ENCODE measurements at places on chromosomes 16 and 17.

DNA sequence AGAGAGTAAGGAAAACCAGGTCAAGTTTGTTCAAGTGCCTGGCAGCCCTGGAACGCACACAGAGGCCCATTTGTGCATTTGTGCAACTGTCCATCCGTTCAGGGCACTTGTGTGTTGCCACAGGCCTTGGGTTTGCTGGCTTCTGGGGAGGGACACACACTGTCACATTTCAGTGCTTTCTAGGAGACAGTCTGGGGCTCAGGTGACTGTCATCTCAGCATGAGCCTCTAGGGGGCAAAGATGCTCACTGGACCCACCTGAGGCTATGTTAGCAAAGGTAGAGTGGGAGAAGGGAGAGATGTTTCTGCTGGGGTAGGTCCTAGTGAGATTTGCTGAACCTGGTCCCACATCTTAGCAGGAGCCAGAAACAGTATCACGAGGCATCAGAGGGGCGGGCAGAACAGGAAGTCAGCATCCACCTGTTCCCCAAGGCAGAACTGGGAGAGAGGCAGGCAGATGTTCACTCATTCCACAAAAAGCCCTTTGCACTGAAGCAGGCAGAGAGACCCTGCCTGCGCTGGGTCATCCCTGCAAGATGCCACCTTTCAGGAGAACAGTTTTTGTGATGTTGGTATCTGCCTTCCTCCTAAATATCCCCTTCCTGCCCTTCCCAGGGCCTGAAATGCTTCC is 48.5 kb downstream of the RAI1 start:
- DNase-seq: no peak

DNA sequence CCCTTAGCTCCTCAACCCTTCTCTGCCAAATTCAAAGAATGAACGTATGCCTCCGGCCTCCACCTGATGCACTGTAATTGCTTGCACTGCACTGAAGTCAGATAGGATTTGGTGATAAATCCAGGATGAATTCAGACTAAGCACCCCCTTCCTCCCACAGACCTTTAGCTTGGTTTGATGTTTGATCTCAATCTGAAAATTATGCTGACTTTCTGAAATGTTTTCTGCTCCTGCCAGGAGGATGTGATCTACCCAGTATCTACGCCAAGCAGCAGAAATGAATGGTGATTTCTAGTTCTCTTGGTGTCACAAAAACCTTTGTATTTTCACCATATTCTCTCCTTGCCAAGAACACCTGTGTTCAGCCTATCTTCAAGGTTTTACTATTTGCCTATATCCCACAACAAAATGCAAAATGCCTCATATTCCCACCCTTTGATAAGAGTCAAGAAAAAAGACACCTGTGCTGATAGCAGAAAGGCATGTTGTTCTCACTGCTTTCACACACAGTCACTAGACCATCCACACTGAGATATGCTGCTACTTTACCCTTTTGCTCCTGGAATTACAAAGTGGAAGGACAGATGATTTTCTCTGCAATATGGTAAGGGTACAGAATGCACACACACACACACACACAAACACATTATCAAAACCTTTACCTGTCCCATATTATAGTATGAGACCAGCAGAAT is 14.7 kb downstream of the RFFL start:
- DNase-seq: no peak

DNA sequence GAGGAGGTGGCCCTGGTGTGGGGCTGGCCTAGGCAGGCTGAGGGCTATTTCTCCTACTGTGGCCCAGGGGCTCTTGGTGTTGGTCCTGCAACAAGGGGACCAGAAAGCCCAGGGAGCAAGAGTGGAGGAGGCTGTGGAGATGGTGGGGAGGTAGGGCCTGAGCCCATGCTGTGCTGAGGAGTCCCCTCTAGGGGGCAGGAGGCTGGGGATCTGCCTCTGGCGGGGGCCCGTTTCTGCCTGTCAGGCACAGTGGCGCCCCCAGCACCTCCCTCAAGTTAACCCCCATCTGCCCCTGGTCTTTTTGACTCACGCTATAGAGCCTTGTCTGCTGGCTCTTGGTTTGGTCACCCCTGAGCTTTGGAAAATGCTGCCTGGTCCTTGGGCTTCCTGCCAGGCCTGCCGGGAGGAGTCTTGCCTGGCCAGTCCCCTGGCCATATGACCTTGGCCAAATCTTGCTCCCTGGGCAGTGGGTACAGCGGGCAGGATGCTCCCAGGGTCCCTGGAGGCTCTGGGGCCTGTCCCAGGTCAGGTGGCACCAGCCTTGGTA is 5.9 kb downstream of the BAIAP2 start:
- DNase-seq: no peak

DNA sequence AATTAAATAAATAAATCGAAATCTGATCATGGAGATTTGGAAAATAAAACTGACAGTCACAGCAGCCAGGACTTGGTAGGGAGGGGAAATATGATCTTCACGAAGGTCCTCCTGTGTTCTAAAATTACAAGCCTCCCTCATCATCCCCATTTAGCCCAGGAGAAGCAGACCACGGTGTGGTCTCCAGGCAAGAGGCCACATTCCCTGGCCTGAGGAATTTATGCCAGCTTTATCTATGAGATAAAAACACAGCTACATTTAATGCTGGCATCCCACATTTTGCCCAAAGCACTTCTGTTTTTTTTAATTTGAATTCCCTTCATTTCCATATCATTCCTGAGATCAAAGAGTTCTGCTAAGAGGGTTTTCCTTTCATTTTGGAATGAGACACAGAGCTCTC is 43.2 kb downstream of the ABCC12 start:
- no peak for DNase-seq

DNA sequence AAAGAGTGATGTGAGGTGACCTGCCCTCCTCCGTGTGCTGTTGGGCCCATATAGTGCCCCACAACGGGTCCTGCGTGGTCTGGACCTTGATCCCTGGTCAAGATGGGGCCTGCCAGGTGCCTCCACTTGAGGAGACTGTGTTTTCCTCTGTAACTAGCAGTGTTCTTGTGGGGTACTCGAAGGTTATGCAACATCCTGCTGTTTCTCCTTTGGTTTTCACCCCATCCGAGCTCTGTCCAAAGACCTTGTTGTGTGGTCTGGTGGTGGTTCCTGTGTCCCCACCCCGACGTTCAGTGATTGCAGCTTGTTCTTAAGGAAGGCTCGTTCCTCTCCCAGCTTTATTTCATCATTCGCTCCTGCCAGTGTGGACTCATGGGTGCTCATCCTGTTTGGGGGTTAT is 38.7 kb upstream of the ZNF750 start:
- DNase-seq: no peak

GRCh38 chr17:15503731-15504130 is 36.3 kb upstream of the CDRT4 start:
- no peak for DNase-seq

- no peak for DNase-seq
Measured at GRCh38 chr16:85061566-85061965, 34.0 kb downstream of the KIAA0513 start.

DNA sequence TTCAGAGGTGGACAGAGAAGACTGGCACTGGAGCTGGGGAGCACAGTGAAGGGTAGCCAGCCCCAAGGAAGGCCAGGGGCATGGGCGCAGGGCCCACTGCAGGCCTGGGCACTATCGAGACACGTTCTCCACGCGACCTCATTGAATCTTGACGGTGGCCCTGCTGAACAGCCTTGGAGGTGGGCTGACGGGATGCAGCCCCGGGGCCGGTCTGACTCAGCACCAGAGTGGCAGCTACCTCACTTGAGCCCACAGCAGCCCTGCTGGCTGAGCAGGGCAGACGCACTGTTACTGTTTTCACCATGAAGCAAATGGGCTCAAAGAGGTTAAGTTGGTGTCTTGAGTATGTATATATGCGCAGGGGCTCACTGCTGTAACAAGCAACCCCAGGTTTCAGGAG is 78.8 kb upstream of the FOXF1 start:
- DNase-seq: no peak

- DNase-seq: peak; percentile 44
Measured at GRCh38 chr16:87740909-87741424, 24.8 kb downstream of the KLHDC4 start.

DNA sequence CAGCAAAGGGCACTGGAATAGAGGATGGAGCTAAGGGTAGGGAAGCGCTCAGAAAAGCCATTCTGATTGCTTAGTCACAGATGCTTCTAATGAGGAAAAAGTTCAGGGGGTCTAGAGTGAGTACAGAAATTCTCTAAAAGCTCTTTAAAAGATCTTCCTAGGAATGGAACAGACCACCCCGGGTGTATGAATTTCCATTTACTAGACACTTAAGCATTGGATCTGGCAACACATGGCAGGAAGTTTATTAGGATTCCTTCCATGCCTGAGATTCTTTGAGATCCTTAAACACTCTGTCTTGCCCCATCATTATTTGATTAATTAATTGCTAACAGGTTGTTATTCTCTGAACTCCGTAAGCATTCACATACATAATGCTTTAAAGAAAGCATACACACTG is 8.5 kb downstream of the KRTAP9-7 start:
- DNase-seq: no peak

GRCh38 chr17:20302246-20302917 is 165.0 kb downstream of the LGALS9B start:
- DNase-seq: peak; percentile 38

DNA sequence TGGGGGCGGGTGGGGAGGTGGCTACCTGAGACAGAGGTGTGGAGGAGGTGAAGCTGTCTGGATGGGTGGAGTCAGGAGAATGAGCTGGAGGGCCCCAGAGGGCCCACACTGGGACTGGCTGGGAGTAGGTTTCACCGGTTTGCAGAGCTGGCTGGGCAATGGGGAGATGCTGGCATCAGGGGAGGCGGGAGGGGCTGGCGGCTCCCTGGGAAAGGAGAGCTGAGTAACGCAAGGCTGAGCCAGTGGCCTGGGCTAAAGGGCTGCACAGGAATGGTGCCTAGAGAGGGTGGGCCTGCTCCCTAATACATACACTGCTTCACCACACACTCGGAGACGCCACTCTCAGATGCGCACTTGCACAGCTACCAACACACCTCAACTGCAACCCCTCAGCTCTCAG is 12.4 kb downstream of the P3H4 start:
- no peak for DNase-seq

DNA sequence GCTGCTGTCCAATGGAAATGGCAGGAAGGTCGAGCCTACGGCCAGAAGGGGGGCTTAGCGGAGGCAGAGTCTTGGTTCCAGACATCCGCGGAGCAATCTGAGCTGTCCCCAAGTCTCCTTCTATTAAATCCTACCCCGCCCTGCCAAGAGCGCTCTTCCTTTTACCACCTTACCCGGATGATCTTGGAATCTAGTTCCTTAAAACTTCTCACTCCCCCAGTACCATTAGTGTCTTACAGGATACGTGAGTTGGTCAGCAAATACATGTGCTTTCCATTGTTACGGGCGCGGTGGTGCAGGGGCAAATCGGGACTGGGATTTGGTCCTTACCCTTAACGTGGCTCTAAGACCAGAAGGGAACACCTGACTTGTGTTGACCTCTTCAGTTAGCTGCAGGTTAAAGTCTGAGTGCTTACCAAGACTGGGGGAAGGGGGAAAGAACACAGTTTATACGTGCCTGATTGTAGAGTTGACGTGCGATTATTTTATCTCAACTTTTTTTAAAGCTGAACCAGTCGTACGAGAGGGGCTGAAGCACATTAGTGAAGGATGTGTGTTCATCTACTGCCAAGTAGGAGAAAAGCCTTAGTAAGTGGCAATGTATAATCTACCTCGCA is 495 bp downstream of the TXNDC17 start:
- no peak for DNase-seq

GRCh38 chr16:49858200-49859124 is 2.5 kb upstream of the ZNF423 start:
- DNase-seq: no peak

GRCh38 chr17:83078378-83079351 is 744 bp upstream of the METRNL start:
- DNase-seq: no peak

DNA sequence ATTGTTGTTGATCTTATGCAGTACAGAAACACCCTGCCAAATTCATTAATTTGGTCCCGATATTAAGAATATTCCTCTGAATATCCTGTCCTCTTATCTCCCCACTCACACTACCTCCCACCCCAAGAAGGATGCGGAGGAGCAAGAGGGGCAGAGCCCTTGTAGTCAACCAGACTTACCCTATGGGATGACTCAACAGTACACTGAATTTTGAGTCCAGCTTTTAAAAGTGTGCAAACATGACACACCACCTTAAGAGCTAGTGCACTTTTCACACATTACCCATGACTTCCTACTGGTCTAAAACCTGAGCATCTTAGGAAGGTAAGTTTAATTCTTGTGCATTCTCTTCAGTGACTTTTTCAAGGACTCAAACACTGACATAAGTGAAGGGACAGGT is 9.5 kb downstream of the USP22 start:
- no peak for DNase-seq

GRCh38 chr16:14658063-14658462 is 25.3 kb downstream of the BFAR start:
- no peak for DNase-seq

GRCh38 chr17:2849327-2849670 is 53.1 kb downstream of the RAP1GAP2 start:
- no peak for DNase-seq

- no peak for DNase-seq
Measured at GRCh38 chr17:40610359-40610758, 37.3 kb downstream of the SMARCE1 start.

All from NCI-H446 treated with DMSO at 0.1 percent for 48 hours (cell line).